ENCODE measurements at places on chromosomes 4 and X.

GRCh38 chrX:87006561-87006960, 511.0 kb upstream of the KLHL4 start:
- no peak for DNase-seq

- no peak for DNase-seq
These were observed 64.5 kb upstream of the PRPS1 start for GRCh38 chrX:107563824-107564223.

GRCh38 chrX:1599791-1600405, 8.5 kb downstream of the AKAP17A start:
- no peak for DNase-seq

DNA sequence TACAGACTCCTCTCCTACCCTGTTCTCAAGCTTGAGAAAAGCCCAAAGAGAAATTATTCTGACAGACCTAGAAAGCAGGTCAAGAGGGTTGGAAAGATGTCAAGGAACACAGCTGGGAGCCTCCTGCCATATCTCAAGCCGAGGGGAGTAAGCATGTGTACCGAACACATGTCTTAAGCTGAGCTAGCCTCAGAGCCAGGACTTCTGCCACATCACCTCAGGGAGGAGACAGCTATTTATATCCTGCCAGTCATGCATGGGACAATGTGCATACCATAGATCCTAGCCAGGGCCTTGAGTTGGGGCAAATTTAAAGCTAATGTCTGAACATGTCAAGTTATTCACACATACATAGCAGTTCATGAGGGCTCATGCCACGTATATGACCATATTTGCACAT, 11.8 kb downstream of the TMEM31 start:
- no peak for DNase-seq

GRCh38 chr4:165877286-165877685, 4.2 kb downstream of the TLL1 start:
- DNase-seq: no peak

GRCh38 chr4:80913381-80913780, 117.1 kb upstream of the BMP3 start:
- DNase-seq: no peak

DNA sequence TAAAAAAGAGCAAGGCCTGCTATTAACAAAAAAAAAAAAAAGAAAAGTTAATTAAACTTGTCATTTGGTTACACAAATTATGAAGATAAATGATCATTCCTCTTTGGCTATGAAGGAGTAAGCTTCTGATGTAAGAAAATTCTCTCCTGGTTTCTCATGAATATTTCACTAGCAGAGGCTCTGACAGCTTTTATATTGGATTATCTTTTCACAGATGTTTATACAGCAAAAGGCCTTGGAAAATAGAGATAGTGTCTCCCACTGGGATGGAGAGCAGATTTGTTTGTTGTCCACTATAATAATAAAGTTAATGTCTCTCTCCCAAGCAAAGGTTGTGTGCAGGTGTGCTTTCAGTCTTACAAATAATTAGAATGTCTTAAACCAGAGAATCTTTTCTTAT, 40.7 kb upstream of the PDGFC start:
- DNase-seq: no peak

GRCh38 chr4:151325111-151325948, at the start of gene SH3D19:
Gene SH3D19, minus strand, starts transcription at chr4:151325605. Its CDS starts 253 bp downstream, at chr4:151325352.
- no peak for DNase-seq

DNA sequence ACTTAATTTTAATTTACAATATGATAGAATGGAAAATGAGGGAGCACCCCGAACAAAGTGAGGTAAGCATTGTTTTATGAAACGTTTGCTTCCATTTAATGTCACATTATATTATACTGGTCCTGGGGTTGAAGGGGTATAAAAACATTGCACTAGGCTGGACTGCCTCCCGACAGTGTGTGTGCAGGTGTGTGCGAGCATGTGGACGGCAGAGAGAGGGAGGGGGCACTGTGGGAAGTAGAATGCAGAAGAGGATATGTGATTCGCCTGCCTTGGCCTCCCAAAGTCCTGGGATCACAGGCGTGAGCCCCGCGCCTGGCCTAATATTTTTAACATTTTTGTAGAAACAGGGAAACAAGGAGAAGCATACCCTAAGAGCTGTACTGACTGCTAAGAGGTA, 36.0 kb downstream of the IRF2 start:
- no peak for DNase-seq

- no peak for DNase-seq
These were observed 78.3 kb downstream of the CLDN22 start for GRCh38 chr4:183241721-183242151.

- DNase-seq: no peak
These were observed 2.5 kb upstream of the UGT2A3 start for GRCh38 chr4:68954126-68954525.

GRCh38 chrX:96889726-96890125, 6.0 kb downstream of the RPA4 start:
- no peak for DNase-seq

DNA sequence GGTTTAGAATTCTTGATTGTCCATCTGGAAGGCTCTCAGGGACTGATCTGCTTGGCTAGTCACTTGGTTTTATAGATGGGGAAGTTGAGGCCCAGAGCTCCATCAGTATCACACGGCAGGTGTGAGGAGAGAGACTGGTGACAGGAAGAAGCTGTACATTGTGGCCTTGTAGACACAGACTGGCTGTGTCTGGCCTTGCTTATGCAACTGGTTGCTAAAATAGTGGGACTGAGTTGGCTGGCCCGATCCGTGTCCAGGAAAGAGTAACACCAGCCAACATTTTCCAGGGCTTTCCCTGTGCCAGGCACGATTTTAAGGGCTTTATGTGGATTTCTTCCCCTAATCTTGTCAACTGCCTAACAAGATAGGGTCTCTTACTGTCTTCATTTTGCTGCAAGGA, 2.8 kb downstream of the TBC1D14 start:
- no peak for DNase-seq

Measured in SK-N-MC (cell line).